Putamen (tissue), 1 donor: ENCODE measurements at places on chromosomes 5 and 9.

DNA sequence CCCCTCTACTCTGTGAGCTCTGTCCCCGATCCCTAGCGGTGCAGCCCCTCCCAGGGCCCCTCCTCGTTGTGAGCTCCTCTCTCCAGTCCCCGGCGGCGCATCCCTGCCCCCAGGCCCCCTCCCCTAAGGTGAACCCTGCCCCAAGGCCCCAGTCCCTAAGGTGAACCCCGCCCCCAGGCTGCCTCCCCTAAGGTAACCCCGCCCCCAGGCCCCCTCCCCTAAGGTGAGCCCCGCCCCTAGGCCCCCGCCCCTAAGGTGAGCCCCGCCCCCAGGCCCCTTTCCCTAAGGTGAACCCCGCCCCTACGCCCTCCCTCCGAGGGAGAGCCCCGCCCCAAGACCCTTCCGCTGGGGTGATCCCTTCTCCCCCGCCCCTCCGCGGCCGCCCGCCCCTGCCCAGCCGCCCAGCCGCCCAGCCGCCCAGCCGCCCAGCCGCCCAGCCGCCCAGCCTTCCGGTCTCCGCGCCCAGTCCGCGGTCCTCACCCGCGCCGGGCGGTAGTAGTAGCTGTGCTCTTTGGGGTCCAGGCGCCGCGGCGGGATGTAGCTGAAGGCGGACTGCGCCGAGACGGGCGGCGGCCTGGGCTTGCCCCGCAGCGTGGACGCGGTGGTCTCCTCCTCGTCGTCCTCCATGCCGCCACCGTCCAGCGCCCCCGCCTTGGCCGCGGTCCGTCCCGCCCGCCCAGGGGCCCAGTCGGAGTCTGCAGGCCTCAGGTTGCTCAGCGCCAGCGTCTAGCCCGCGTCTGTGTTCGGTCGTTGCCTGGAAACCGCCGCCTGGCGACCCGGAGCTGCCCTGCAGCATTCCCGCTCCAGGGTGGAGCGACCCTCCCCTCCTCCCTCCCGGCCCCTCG, at the start of gene CFAP90:
Gene CFAP90 (minus strand): TSS at position 739 of the 845 bp plus-strand sequence. CDS start 112 bp downstream, at position 627.
- no peak for DNase-seq

DNA sequence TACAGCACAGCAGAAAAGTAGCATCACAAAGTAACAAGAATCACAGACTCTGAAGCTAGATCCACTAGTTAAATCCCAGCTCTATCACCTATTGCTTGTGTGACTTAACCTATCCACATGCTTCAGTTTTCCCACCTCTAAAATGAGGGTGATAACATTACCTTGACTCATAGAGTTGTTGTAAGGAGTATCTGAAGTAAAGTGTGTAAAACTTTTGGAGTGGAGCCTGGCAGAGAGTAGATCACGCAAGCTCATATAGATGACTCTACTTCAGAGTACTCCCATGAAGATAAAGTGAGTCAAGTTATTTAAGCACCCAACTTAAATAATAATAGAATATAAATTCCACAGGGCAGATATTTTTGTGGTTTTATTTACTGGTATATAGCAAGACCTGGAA, 94.5 kb upstream of the FER start:
- no peak for DNase-seq

DNA sequence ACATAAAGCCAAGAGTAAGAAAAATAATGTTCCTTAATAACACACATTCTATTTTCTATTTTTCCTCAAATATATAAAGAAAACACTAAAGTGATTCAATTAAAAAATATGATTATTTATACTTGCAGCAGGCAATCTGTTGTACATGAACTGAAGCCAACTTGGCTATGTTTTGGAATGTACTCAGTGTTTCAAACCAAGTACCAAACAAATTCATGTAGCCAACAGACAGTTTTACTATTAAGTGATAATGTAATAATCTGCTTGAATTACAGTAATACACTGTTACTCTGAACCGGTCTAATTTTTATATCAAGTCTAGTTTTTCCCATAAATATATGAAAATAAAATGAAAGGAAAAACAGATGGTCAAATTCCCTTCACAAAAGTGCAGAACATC, 58.0 kb downstream of the CEP120 start:
- DNase-seq = no peak

- DNase-seq = peak; percentile 21
Measured at GRCh38 chr5:111511831-111512374, 432 bp downstream of the STARD4 start.
